Cortex of kidney (tissue), 1 donor: ENCODE measurements at places on chromosomes 6 and 20.
A peak's percentile ranks its signal among the peaks of the same experiment; 100 is the strongest.

GRCh38 chr6:4282926-4283325 lies 147.6 kb upstream of the ECI2 start:
- DNase-seq: no peak

DNA sequence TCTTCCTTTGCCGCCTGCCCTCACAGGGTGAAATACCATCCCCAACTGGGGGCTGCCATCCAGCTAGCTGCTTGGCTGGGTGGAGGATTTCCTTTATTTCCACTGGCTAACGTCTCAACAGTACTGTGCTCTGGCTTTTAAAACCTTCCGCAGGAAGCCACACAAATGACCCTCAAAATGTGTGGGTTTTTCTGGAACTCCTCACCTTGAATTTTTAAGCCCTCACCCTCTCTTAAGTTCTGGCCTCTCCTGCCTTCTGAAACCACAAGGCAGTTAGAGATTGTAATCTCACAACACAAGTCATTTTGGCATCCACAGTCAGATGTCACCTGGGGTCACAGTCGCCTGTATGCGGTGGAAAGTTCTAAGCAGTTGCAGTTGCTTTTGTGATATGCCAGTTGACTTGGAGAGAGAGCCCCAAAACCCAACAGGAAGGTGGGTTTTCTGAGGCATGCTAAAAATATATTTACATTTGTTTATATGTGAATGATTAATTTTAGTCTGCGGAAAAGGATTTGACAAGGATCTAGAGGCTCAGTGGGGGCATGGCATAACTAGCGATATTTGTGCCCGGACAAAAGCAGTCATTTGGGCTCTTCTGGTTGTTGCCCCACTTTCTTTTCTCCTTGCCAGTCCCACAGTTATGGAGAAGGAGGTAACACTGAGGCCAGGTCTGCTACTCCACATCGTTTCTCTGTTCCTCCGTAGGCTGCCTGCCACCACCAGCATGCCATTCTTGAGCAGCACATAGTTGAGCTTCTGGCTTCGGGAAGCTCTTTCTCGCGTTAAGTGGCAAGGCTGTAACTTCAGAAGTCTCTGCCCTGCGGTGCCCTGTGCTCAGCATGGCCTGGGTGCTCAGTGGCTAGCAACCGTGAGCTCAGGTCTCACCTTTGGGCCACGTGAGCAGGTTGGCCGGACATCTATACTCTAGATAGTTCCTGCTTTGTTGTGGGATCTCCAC lies 335.3 kb downstream of the CD83 start:
- DNase-seq: no peak

- no peak for DNase-seq
Measured at GRCh38 chr20:8094415-8094818, 37.6 kb upstream of the PLCB1 start.

GRCh38 chr20:36658300-36658699 lies 12.3 kb upstream of the SLA2 start:
- DNase-seq: no peak

GRCh38 chr6:44512868-44513741 lies 125.6 kb downstream of the CDC5L start:
- DNase-seq: no peak

- peak; percentile 43 for DNase-seq
Measured at GRCh38 chr6:35688605-35689322, at the start of gene FKBP5. Gene FKBP5, minus strand, starts transcription at chr6:35688915. Its CDS starts 46,091 bp downstream, at chr6:35642824.

GRCh38 chr6:41531591-41532582 lies 14.3 kb upstream of the FOXP4 start:
- DNase-seq: no peak

DNA sequence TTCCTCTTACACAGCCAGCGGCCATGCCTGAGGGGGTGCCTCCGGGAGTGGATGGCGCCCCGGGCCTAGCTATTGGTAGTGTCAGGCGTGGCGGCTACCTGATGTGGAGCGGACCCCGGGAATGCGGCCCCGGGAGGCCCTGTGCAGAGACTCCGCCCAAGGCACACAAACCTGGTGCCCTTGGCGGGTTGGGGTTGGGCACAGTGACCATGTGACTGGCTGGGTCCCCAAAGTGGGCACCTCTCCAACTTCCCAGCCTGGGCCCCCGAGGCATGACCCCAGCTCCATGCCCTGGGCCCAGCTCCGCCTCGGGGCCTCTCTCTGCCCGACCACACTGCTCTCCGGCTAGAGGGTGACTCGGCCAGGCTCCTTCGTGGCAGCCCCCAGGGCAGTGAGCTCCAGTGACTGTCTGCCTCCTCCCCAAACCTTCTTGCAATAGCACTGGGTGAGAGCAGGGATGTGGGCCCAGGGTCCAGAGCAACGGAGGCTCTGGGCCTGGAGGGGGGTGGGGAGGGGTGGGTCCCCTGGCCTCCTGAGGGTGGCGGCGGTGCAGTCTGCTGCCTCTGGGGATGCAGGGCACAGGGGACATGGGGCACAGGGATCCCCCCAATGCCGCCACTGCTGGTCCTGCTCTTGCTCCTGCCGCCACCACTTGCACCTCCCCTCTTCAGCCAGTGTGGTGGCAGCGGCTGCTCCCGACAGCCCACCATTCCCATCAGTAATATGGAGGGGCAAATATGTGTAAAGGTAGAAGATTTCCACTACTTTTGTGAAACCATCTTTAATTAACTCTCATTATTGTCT lies 942.9 kb upstream of the EPHA7 start:
- DNase-seq: no peak

DNA sequence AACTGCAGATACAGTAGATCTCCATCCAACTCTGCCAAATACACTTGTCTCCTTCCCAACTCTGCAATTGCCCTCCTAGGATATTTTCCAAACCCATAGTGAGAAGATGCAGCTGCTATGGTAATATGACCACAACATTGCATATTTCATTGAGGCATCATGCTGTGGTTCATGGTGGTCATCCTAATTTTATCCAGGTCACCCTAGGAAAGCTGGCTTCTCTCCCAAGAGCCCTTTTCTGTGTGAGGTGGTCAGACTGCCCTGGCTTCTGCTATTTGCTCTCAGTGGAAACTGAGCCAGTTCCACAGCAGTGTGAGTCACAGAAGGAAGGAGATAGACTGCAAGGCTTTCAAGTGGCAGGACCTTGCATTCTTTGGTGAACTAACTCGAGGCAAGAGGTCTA lies 5.5 kb downstream of the OGFRL1 start:
- DNase-seq: no peak

GRCh38 chr6:110357664-110358552 lies at the start of gene METTL24:
Gene METTL24, minus strand, starts transcription at chr6:110358349. Its CDS starts 77 bp downstream, at chr6:110358272.
- no peak for DNase-seq

DNA sequence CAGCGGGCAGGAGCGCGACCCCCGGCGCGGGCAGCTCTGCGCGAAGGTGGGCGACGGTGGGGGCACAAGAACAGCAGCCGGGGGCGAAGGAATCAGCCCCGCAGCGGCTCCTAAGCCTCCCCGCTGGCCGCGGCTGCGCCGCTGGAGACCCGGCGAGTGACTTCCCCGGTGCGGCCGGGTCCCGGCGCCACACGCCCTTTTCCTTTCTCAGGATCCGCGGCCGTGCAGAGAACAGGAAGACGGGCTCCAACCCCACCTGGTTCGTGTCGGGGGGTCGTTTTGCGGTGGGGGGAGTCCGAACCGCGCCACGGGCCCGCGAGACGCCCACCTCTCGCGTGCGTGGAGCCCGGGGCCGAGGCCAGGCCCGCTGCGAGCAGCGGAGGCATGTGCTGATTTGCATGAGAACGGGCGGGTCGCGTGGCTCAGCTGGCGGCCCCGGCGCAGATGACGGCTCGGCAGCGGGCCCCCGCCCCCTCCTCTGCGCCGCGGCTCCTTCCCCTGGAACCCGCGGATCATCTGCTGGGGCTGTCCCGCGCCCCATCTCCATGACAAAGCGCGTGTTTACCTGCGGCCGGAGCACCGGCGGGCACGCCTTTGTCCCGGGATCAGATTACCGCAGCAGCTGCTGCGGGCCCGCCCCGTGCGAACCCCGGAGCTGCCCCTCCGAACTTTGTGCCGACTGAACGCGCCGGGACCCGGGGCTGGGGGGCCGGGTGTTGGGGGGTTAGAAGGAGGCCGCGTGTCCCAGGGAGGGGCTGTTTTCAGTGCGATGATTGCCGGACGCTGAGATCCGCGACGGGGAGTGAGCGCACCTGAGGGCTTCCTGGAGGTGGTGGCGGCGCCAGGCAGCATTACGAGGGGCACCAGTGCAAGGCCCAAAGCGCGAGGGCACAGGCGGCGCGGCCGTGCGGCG lies 4.9 kb upstream of the DLL1 start:
- no peak for DNase-seq

DNA sequence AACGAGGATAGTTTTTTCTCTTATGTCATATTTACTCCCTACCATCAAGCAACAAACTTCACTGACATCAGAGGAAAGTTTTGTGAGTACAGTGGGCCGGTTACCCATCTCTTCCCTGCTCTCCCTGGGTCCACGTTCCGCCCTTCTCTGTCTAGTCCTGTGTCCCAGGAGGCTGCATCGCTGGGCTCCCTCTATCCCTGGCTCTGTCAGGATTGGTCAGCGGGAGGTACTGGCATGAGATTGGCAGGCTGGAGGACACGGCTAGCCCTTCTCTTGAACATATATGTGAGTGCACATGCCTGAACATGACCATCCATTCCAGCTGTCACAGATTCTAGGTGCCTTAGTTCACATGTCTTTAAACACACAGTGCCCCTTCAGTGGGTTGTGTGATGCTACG lies 30.3 kb upstream of the TMEM181 start:
- DNase-seq: no peak

DNA sequence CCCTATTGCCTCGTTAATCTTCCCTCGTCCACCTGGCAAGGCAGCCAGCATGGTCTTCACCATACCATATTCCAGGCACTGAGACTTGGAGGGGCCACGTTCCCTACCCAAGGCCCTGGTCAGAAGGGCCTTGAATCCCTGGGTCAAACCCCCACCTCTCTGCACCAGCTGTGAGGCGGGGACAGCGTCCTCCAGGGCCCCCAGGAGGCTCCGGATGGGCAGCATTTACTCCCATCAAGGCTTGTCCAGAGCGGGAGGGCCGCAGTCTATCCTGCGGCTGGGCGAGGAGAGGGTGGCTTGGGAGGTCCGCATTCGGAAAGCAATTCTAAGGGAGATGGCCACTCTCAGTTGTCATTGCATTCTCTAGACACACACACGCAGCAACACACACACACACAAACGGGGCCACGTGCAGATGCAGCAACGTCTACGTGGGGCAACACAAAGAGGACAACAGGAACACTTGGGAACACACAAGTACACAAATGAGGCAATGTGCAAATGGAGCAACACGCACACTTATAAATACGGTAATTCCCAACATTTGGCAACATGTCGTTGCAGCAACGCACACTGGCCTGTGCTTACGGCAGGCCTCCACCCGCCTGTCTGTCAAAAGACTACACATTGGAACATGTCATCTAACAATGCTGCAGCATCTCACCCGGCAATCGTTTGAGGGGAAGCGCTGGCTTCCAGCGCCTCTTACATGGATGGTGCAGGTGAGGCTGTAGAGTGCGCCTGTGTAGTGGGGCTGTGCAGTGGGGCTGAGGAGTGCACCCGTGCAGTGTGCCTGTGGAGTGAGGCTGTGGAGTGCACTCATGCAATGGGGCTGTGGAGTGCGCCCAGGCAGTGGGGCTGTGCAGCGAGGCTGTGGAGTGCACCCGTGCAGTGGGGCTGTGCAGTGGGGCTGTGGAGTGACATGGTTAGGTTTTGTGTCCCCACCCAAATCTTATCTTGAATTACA lies 12.9 kb upstream of the NTSR1 start:
- DNase-seq: no peak
